NCI-H526 (cell line): ENCODE measurements at places on chromosomes 12 and 14.
A peak's percentile ranks its signal among the peaks of the same experiment; 100 is the strongest.

DNA sequence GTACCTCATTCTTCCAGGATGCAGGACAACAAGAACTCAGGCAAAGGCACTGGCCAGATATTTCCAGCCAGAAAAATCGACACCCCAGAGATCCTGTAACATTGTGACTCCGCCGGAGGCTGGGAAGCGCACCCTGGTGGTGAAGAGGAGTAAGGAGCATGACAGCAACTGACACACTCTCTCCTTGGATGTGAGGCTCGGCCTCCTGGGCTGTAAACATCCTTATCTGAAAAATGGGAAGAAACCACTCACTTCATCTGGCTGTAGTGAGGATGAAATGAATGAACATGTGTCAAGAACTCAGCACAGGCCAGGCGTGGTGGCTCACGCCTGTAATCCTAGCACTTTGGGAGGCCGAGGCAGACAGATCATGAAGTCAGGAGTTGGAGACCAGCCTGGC, 27.5 kb downstream of the TCHP start:
- no peak for DNase-seq

GRCh38 chr12:94844452-94844851, 159.0 kb downstream of the NDUFA12 start:
- DNase-seq, result no peak

- no peak for DNase-seq
Observed at GRCh38 chr12:5966486-5967095, 21.5 kb upstream of the ANO2 start.

DNA sequence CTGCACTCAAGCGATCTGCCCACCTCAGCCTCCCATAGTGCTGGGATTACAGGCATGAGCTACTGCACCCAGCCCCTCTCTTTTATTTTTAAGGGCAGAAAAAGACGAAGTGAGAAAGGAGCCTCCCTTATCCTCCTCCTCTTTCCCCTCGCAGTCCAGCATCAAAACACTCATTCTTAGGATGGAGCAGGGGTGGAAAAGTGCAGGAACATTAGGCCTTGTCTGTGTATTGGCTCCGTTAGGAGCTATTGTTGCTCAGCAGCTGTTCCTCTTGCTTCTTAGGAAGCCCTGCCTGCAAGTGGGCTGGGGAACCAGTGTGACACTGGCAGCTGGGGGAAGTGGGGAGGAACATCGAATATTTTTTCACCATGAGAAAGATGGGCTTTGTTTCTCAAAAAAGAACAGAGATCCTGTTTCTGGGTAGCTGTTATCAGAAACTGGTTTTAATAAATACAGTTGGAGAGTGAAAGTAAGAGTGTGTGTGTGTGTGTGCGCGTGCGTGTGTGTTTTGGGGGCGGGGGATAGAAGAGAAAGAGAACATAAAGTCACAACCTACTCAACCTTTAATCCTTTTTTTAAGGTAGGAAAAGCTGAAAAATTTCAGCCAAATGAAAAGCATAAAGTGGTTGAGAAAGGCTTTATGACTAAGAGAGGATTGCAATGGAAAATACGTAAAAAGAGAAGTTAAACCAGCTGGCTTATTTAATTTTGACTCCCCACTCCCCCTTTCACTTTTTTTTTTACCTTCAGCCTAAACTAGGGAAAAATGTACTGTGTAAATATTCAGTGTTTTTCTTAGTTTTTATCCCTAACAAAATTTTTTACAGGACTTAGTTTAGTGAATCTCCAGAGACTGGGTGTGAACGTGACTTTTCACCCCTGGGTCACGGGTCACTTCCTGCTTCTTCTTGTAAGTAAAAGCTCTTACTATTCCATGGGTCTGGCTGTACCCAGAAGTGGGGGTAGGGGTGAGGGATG, 197.2 kb upstream of the PLEKHG7 start:
- no peak for DNase-seq

- no peak for DNase-seq
Observed at GRCh38 chr12:107335802-107336570, 242.6 kb upstream of the CRY1 start.

- no peak for DNase-seq
Observed at GRCh38 chr12:105575235-105575634, 244.7 kb downstream of the C12orf75 start.

DNA sequence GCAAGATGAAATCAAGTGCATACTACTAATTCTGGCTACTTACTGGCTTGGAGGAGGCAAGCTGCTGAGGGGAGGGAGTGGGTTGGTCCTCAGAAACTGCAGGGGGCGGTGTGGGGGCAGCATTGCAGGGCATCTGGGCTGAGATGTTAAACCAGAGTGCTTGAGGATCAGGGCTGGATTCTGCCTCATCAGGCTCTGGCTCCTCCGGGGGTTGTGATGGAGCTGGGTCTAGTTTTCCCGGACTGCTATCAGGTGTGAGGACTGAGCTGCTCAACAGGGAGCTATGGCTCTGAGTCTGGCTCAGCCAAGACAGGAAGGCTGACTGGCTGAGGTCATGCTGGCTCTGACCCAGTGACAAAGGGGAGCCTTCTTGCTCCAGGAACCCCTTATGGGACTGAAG, 28.6 kb downstream of the BAZ2A start:
- peak; percentile 9 for DNase-seq

DNA sequence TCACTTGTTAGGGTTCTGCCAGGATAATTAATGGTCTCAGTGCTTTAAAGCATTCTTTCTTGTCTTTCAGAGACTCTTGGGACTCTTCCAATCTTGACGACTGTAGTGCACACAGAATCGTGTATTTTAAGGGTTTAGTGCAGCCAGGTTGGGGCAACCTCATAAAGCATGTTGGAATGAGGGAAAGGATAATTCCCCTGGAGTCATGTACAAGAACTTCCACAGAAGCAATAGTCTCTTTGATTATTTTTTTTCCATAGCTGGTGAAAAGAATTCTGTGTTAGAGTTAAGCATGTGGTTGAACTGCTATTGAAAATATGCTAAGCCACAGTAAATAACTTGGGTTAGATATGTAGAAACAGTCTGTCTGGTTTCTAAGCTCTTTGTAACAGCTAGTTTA, 246.8 kb upstream of the DAAM1 start:
- DNase-seq, result no peak

DNA sequence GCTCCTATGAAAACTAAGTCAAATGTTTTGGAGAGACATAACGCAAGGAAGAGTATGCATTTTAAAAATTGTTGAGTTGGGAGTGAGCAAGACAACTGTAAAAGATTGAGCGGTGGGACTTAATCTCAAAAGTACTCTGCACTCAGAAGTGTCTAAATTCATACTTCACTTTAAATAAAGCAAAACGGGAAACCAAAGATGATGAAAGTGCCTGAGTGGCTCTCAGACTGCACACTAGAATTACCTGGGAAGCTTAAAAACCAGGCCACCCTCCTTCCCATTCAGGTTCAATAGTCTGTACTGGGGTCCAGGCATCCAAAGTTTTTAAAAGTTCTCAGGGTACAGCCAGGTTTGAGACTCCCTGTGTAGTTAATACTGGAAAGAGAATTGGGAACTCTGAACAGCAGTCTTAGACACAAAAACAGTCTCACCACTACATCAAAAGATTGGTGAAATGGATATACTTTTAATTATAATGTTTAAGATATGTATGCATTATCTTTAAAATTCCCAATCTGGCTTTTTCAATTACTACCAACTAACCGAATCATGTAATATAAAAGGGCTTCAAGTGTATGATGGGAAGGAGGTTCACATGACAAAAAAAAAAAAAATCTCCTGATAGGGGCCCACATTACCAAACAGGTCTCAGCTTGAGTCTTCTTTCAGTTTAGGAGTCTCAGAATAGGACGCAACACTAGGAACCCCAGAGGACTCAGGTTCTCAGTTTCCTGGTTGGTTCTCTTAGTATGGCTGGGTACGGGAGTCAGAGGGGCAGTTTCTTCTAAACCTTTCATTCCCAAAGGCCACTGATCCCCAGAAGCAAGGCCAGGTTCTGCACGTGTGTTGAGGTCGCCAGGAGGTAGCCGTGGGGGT, 1.0 kb downstream of the HOMEZ start:
- DNase-seq, result no peak

DNA sequence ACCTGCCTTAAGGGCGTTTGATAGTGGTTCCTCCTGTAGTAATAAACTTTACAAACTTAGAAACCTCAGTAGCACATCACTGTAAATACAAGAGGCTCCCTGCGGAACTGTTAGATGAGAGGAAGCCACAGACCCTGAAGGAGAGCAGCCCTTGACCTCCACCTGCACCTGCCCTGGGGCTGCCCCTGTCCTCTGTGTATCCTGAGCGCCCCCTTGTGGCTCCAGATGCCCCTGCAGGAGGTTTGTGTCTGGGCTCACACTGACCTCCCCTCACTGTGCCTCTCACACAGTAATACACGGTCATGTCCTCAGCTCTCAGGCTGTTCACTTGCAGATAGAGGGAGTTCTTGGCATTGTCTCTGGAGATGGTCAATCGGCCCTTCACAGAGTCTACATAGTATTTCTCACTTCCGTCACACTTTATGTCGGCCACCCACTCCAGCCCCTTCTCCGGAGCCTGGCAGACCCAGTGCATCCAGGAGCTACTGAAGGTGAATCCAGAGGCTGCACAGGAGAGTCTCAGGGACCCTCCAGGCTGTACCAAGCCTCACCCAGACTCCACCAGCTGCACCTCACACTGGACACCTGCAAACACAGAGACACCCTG, 1059.8 kb downstream of the TMEM121 start:
- DNase-seq, result no peak

DNA sequence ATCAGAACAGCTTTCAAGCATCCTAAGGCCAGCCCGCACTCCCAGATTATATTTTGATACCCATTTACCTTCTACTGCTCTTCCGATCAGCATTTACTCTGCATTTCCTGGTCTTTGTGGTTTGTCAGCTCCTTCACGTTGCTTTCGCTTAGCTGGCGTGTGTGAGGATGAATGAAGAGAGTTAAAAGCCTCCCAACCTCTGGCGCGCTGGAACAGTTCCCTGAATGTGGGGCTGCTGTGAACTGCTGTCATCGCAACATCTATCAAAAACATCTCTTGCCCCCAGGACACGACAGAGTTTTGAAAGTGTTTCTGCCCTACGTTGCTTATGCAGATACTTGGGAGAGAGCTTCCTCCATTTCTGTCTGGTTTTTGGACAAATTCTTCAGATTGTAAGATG, 129.2 kb downstream of the KCNA5 start:
- no peak for DNase-seq

DNA sequence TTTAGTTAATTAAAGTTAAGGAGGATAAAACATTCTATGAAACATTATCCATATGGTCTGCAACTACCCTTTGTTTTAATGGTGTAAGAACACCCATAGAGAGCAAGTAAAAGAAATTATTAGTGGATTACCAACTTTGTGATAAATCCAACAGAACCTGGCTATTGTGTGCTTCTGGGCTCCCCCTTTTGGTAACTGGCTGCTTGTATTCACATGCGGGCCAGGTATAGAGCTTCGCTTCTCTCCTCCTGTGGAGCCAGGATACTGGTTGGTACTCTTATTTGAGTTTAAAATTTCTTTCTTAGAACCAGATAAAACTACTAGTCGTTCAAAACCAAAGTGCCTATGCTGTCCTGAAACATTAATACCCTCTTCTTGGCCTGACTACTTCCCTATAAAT, 81.0 kb downstream of the PTPRR start:
- no peak for DNase-seq

DNA sequence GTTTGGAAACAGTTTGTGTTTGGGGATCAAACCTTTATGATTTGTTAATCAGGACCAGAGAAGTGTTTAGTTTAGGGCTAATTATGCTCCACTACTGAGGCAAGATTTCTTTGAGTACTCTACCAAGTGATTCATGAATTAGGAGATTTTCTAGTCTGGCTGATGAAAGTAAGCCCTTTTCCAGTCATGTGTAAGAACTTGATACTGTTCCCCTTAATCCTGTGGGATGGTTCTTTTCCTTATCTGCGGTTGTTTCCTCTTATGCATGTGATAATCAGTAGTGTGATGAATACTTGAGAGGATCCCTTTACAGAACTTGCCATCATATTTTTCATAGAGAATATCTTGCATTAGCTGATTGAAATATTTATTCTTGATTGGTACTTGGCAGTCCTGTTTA, 42.1 kb downstream of the DYRK2 start:
- DNase-seq, result no peak

- no peak for DNase-seq
Observed at GRCh38 chr12:12004524-12004923, 66.2 kb upstream of the BCL2L14 start.

- no peak for DNase-seq
Observed at GRCh38 chr12:3821441-3821840, 51.8 kb downstream of the PARP11 start.

- no peak for DNase-seq
Observed at GRCh38 chr14:61513986-61514830, 181.1 kb upstream of the HIF1A start.

GRCh38 chr14:81301371-81301770, 80.6 kb upstream of the GTF2A1 start:
- DNase-seq, result no peak

DNA sequence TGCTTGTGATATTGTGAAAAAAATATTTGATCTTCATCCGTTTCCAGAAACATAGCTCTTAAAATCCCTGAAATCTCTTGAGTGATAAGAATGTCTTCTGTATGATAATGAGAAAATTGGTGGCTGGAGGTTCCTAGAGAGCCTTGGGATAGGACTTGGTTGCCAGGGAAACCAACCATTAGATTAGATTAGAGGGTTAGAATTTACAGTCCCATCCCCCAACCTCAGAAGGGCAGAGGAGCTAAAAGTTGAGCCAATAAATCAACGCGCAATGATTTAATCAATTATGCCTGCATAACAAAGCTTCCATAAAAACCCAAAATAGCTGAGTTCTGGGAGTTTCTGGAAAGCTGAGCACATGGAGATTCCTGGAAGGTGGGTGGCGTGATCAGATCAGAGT, 10.6 kb downstream of the SEL1L start:
- DNase-seq, result no peak

GRCh38 chr12:124780336-124780735, 83.3 kb downstream of the SCARB1 start:
- DNase-seq, result no peak

DNA sequence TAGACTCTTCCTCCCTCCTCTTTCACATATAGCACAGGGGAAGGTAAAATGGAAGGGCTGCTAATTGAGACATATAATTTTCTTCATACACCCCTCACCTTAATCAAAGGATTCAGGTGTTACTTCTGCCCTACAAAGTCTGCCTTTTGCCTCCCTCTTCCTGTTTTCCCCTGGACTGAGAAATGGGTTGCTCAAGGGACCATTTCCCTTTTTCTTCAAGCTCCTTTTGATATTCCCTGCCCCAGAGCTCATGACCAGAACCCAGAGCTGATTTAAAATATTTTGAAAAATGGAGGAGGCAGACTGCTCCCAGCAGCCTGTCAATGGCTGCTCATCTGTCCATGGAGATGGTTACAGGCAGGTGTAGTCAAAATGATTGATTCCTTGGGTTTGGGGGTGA, 6.3 kb upstream of the PIP4K2C start:
- no peak for DNase-seq

- no peak for DNase-seq
Observed at GRCh38 chr12:94674051-94674451, 23.7 kb upstream of the TMCC3 start.
